ENCODE measurements at places on chromosomes 2 and 18.

GRCh38 chr18:12420821-12421421, 13.2 kb downstream of the PRELID3A start:
- DNase-seq: no peak

DNA sequence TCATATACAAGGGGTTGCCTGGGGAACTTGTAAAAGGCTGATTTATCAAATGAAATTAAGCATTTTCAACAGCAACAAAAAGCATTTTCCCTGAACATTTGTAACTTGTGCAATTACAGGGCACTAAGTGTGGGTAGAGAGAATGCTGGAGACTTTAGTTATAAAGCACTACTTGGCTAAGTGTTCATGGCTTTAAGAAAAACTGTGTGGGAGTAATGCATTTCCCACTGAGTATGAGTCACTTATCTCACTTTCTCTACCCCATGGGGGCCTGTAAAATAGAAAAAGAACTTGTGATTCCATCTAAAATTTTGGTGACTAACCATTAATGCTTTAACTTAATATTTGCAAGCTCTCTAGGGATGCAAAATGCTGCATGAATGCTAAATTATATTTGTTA, 193.4 kb downstream of the CCDC102B start:
- peak; percentile 42 for DNase-seq

- DNase-seq: no peak
Measured at GRCh38 chr2:127712999-127713398, 11.7 kb downstream of the SFT2D3 start.

DNA sequence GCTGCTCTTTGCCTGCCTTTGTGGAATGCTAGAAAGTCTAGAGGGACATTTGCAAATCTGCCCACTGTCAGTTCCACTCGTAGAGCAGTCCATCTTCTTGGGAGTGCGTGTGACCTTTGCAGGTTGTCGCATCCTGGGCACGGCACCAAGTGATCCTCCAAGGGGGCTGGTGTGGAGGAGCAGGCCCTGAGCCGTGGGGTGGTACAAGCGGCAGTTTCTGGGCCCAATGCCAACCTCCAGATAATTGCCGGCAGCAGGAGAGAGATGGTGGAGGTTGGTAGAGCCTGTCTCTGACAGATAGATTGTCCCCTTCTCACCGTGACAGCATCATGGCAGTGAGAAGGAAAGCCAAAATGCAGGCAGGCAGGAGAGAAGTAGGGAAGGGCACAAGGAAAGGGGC, 150.7 kb upstream of the SLC14A2 start:
- no peak for DNase-seq

DNA sequence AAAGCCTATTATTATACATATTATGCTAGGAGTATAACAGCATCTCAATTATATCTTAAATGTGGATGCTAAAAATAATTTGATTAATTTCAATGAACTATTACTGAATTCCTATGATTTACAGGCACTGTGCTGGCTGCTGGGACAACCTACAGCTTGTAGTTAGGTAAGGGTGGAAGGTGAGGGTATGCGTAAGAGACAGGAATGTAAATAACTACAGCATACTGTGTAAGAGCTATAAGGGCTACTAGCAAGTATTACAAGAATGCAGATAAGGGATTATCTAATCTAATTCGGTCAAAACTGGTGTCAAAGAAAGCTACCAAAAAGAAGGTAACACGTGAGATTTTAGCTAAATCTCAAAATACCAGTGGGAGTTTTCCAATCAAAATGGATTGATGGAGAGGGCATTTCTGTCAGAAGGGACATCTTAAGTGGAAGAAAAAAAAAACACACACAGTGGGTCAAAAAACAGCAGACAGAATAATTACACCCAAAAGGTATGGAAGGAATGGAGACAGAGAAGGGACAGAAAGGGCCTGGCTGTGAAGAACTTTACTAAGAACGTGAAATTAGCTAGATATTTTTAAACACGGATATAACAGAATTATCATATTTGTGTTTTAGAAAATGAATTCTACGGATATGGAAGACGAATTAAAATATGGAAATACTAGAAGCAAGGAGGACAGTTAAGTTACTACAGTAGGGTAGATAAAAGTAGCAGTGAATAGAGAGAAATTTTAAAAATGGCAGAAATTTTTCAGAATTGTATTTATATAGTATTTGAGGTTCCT, 47.1 kb downstream of the STRN start:
- no peak for DNase-seq

DNA sequence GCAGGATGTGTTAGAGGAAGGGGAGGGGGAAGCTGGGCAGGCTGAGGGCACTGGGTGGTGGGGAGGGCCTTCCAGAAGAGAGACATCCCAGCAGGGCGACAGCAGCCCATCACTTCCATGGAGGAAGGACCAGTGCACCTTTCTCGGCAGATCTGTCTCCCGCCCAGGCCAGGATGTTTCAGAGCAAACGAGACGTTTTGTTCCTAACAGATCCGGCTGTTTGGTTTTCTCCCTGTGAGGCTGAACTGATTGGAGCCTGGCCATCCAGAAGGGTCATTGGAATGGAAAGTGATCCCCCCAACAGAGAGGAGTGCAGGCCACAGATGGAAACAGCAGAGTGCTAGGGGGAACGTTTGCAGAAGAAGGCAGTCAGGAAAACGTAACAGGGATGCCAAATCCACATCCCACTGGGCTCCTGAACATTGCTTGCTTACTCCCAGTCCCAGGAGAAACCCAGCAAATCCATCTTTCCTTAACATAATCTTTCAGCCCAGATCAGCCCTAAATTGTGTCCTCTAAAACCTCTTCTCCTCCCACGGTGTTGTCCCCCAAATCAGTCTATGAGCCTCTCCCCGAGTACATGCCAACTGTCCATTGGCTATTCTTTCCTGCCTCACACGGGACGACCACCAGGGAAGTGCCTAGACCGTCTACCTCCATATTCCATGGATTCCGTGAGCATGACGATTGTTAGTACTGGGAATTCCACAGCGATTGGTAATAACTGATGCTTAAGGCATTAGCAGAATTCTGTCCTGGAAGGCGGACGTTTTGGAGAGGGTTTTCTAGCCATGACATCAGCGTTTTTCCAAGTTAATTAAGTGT, 126.8 kb downstream of the SEPTIN10 start:
- DNase-seq: peak; percentile 93

DNA sequence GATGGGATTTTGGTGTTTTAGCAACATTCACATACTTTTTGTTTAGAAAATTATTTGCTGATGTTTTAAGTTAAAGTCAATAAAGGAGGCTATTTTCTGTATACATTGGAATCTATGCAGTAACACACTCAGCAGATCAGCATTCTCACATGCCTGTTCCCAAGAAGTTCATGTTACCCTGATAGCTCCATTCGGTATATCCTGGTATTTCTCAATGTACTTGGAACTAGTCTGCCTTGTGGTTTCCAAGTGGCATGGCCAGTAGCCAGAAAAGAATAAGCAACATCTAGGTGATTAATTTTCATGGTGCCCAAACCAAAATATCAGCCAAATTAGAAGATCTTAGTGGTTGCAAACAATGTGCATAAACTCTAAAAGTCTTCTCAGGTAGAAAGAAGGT, 5.2 kb upstream of the NCAPH start:
- peak; percentile 43 for DNase-seq

GRCh38 chr2:152407204-152407721, 72.3 kb downstream of the FMNL2 start:
- DNase-seq: peak; percentile 41

- DNase-seq: no peak
Measured at GRCh38 chr18:48324651-48325050, 84.5 kb downstream of the ZBTB7C start.

GRCh38 chr18:73461780-73462059, 593.9 kb upstream of the NETO1 start:
- DNase-seq: peak; percentile 30

DNA sequence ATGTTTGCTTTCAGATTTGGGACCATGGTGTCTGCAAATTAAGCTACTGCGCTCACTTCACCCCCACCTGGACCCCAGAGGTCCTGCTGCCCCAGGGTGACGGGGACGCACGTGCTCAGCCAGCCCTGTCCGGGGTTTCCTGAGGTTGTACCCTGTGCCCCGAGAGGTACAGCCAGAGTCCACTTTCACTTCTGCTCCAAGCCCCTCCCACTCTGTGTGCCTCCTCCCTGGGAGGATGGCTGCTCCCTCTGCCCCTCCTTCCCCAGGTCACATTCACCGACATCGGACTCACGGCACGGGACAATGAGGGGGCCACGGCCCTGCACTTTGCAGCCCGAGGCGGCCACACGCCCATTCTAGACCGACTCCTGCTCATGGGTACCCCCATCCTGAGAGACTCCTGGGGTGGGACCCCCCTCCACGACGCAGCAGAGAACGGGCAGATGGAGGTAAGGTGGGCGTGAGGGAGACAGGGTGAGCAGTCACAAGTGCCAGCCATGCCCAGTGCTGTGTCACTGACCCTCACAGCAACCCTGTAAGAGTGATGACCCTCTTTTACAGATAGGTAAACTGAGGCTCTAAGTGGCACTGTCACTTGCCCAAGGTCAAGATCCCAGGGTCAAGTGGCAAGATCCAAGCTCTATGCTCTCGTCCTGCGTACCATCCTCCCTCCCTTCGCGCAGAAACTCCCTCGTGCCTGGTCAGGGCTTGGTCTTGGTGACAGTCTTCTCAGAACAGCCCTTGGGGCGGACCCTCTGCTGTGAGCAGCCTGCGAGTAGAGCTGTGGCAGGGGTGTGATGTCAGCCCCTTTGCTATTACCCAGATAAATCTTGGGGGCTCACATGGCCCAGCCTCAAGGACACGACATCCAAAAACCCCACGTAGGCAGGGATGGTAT, 7.6 kb downstream of the ESPNL start:
- DNase-seq: no peak

GRCh38 chr2:157692768-157693167, 64.1 kb upstream of the ACVR1C start:
- peak; percentile 98 for DNase-seq

- DNase-seq: no peak
Measured at GRCh38 chr2:119435081-119435952, 3.7 kb downstream of the TMEM37 start.

DNA sequence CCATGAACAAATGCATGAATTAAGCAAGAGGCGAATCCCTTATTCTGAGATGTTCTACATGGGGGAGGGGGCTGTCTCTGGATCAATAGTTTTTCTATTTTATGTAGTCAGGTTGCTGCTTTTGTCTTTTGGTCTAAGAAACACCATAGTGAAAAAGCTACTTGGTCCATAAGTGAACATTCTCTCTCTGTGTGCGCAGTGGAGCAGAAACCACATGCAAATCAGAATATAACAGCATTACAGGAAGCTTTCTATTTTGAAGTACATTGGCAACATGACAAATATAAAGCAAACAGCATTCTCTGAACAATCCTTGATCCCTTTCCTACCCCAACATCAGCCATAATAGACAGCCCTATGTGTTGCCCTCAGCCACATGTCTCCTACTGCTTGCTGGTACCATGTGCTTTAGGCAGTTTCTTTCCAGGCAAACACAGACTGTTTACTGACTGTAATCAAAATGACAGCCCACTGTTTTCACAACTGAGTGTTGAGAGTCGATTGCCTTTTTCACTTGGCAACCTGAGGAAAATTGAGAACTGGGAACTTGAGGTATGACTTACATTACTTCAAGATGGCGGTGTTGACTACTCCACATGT, 10.6 kb downstream of the SCN3A start:
- no peak for DNase-seq

GRCh38 chr2:168521053-168521741, 65.1 kb downstream of the CERS6 start:
- DNase-seq: peak; percentile 46

GRCh38 chr2:200747668-200748618, 63.8 kb upstream of the BZW1 start:
- peak; percentile 96 for DNase-seq

DNA sequence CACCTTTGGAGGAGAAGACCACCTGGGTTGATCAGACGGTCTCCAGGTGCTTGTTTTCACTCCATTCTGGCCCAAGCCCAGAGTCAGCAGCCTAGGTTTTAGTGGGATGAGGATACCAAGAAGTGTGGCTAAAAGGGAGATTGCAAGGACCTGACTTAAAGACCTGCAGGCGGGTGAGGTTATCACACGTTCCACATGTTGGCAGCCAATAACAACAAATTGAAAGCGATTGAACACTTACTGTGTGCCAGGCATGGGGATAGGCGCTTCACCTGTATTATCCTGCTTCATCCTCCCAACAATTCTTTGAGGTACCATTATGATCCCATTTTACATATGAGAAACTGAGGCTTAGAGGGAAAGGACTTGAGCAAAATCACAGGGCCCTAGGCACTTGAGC, 5.0 kb downstream of the ARL4C start:
- DNase-seq: no peak

- DNase-seq: no peak
Measured at GRCh38 chr2:28507796-28508764, 12.2 kb downstream of the PLB1 start.

DNA sequence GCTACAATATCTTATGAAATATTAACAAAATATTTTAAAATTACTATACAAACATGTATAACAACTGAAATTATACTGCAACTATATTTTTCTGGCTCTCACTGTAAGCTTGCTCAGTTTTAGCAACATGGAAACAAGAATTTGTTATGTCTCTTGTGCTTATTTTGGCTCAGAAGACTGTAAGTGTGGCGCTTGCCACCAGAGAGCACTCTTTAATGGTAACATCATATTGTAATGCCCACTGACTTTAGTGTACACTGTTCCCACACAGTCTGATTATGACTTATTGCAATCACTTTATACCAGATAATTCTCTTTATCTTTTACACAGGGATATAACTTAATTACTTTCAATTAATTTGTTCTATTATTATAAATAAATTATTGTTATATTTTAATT, 1500.6 kb upstream of the TMEFF2 start:
- DNase-seq: peak; percentile 34

DNA sequence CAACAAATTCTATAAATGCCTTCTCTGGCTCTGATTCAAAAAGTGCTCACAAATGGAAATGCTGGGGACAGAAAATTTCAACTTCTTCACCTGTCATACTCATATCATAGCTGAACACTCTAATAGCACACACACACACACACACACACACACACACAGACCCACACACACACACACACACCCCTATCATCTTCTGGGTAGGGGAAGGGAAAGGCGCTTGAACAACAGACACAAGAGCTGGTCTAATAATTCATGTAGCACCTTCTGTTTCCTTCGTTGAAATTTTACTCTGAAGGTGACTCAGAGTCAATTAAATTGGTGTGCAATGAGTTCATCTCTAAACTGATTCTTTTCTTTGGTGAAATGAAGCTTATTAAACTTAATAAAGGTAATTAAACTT, 32.9 kb downstream of the CD28 start:
- DNase-seq: no peak
